NCI-H1417 treated with DMSO at 0.1 percent for 48 hours (cell line): ENCODE measurements at places on chromosomes 3 and 15.

- DNase-seq: no peak
Measured at GRCh38 chr15:58447271-58448010, 15.7 kb downstream of the LIPC start.

GRCh38 chr3:42713747-42714146 lies 11.1 kb upstream of the HHATL start:
- no peak for DNase-seq

GRCh38 chr3:38655708-38656300 lies 6.3 kb upstream of the SCN5A start:
- DNase-seq: no peak

DNA sequence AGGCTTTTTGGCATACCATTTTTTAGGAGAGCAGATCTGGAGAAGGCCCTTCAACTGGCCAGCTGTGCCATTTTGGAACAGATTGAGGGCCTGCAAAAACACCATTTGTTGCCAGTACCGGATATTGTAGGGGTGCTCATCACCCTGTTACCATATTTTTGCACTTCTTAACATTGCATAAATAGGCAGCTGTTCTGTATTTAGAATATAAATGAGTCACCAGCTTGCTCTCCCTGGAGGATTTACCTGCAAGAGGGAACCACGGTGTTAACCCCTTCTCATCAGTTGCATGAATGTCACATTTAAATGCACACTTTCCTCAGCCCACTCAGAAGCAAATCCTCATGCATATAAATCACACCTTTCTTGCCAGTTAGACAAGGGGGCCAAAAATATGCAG lies 435.6 kb downstream of the ROBO2 start:
- DNase-seq: no peak

DNA sequence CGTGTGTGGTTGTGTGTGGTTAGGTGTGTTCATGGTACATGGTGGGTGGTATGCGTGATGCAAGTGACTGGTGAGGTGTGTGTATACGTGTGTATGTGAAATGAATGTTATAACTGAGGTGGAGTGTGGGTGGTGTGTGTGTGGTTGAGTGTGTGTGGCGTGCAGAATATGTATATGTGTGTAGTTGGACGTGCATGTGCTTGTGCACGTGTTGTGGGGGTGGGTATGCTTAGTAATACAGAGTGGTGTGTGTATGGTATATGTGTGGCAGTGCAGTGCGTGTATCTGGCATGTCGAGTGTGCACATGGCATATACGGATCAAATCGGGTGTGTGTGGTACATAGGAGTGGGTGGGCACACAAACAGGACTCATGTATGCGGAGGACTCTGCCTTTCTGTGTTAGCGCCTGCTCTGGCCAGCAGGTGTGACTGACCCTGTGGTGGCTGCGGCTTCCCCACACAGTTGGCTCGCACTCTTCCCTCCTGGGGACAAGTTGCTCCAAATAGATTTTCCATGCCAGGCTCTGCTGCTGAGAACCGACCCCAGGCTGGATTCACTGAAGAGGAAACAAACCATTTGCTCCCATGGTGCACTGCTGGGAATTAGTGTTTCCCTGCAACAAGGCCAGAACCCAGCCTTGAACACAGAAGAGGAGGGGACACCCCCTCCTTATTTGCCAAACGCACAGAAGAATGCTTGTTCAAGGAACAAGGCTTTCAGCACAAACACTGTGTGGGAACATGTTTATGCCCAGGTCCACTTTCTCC lies 1.2 kb upstream of the C3orf70 start:
- no peak for DNase-seq

- no peak for DNase-seq
Measured at GRCh38 chr15:58282060-58282708, 144.0 kb downstream of the AQP9 start.

DNA sequence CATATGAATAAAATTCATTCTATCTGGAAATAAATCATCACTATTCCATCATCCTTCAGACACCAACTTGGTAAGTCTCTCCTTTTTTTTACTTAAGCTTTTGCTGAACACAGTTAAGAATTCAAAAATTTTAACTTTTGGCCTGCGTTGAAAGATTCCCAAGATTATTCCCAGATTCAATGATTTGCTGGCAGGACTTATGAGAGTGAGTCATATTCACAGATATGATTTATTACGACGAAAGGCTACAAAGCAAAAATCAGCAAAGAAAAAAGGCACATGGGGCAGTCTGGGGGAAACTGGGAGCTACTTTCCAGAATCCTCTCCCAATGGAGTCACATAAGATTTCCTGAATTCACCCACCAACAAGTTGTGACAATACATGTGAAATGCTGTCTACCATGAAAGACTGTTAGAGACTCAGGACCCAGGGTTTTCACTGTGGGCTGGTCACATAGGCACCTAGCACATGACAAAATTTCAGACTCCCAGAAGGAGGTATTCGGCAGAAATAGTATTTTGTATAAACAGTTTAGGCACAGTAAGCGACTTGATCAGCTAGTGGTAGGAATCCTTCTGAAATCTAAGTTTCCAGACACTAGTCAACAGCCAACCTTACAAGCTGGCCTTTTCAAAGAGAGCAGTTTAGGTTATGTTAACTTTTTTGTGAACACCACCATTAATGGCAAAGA lies 82.1 kb downstream of the DLG1 start:
- no peak for DNase-seq

DNA sequence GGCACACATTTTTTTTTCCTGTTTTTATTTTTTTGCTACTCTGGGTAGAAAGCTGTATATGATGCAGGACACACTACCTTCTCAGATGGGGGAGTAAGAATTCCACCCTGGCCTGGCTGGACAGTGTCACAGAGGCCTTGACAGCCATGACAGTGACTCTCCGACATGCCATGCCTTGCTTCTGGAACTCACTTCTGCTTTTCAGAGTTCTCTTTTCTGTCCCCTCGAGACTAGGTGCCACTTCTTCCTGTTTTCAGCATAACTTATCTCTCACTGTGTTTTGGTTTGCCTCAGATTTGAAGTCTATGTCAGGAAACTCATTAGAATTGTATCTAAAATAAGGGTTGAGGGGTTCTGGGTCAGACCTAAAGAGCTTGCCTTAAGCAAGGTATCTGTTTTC lies 69.1 kb upstream of the SEC13 start:
- DNase-seq: no peak

DNA sequence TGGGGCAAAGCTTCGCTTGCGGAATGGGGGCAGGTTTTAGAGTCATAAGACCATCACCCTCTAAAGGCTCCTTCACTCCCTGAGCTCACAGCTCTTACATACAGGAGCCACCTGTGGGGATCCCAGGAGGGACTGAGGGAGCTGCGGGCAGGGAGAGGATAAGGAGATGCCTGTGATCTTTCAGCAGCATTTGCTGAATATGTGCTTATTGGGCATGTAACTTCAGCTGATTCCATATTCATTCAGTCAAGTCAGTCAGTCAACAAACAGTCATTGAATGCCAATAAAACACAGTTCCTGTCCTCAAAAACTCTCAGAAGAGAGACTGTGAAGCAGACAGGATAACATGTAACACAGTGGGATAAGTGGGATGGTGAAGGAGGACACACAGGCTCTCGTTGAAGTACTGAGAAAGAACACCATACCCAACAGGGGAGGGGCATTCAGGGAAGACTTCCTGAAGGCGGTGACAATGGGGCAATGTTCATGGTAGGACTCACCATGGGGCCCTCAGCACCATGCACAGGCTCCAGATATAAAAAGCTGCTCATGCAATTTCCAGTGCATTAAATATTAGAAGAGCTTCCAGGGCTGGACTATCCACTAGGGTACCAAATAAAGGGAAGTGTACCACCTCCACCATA lies 240.9 kb downstream of the UACA start:
- no peak for DNase-seq

DNA sequence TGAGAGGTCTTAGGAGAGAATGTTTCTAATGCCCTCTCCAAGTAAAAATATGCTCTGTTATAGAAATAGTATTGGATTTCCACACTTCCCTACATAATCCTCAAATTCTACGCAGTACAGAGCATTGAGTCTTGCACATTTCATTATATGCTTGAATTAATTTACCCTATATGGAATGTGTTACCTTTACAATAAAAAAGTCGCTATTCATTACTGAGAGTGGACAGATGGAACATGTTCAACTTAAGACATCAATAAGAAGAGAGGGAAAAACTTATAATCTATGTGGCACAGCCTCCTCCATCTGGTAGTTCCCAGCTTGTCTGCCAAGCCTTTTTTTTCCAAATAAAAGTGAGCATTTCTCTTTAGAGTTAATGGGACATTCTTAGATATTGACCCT lies 417.9 kb downstream of the MECOM start:
- no peak for DNase-seq

DNA sequence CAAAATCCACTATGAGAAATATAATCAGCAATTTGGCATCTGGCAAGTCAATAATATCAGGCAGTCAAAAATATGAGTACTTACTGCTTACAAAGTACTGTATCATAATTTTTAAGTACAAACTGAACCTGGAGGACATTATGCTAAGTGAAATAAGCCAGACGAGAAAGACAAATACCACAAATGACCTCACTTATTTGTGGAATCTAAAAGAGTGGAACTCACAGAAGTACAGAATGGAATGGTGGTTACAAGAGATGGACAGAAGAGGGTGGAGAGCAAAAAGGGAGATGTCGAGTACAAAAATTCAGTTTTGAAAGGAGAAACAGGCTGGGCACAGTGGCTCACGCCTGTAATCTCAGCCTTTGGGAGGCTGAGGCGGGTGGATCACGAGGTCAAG lies 12.4 kb downstream of the PCYT1A start:
- no peak for DNase-seq

- no peak for DNase-seq
Measured at GRCh38 chr3:140942221-140943104, 827 bp downstream of the SLC25A36 start.

DNA sequence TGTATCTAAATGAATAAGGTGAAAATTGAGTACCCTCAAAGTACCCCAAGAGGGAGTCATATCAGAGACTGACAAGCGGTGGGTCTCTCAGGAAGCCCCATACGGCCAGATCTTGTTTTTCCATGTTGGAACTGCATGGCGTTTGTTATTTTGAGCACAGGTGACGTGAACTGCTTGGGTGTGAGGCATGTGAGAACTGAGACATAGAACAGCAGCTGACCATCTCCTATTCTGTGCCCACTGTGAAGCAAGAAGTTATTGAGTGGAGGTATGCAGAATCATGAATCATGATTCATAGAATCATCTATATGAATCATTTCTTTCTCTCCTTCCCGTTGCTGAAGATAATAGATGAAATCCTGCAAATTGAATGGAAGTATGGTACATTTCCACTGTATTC lies 4.6 kb downstream of the VPS8 start:
- no peak for DNase-seq

- DNase-seq: no peak
Measured at GRCh38 chr3:55434789-55435188, 52.3 kb downstream of the WNT5A start.

DNA sequence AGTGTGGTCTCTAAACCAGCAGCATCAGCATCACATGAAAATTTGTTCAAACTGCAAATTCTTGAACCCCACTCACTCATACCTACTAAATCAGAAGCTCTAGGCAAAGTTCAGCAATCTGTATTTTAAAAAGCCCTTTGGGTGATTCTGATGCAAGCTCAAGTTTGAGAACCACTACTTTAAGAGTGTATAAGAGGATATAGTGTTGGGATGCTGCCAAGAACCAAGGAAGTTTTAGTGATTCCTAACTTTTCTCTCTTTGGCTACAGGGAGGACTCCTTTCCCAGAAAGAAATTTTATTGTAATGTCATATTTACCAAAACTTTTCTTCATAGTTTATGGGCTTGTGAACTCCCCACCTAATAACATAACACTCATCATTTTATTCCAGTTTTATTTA lies 422.2 kb downstream of the TBC1D5 start:
- no peak for DNase-seq

- no peak for DNase-seq
Measured at GRCh38 chr3:154191520-154191919, 70.3 kb downstream of the ARHGEF26 start.

DNA sequence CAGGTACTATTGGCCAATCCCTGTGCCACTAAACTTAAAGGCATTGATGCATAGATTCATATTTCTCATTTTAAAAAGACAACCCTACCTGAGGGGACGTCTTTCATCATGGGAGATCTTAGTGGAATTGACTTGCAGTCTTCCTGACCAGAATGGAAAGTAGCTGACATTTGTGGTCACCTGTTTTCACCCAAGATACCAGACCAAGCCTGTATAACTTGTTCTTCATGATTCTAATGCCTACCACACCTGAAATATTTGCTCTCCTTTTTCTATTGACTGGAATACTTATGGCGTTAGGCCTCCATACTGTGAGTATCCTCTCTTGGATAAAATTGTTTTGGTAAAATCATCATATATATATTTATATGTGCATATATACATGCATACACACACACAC lies 54.7 kb upstream of the XCR1 start:
- no peak for DNase-seq

DNA sequence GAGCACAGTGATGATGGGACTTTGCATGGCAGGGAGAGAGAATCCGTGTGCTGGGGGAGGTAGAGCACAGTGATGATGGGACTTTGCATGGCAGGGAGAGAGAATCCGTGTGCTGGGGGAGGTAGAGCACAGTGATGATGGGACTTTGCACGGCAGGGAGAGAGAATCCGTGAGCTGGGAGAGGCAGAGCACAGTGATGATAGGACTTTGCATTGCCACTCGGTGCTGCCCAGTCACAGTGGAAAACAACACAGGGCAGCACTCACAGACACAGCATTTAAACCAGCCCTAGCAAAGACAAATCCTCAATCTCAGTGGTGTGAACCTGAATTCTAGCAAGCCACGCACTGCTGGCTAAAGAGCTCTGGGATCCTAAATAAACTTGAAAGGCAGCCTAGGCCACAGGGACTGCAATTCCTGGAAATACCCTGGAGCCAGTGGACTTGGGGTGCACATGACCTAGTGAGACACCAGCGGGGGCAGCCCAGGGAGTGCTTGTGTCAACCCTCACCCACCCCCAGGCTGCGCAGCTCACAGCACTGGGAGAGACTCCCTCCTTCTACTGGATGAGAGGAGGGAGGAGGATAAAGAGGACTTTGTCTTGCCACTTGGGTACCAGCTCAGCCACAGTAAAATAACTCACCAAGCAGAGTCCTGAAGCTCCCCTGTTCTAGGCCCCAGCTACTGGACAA lies 23.4 kb upstream of the TNK2 start:
- DNase-seq: no peak

DNA sequence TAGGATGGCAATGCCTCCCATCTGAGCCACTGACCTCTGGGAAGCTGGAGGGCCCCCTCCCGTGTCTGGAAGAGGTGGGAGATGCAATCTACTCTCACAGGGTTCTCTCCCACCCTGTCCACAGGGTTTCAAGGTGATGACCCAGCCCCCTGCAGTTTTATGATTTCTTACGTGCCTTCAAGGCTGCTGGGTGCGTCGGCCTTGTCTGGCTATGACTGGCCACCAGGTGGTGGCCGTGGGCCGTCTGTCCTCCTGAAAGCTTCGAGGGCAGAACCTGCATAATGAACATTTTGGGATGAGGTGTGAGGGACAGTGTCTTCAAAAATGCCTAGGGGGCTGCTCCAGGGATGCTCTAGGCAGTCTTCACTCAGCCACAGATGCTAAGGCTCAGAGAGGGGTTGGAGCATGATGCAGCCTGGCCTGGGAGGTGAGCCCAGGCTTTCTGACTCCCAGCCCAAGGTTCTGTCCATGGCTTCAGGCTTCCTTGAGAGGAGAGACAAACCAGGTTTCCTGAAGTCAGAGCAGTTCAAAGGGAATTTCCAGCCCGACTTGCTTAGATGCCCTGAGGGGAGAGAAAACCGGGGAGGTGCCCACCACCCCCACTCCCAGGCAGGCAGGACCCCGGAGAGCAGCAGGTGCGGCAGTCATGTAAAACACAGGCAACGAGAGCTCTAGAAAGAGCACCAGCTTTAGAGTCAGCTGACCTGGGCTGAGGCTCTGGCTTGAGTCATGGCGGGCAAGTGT lies 18.7 kb downstream of the ISG20 start:
- DNase-seq: no peak

GRCh38 chr3:149998946-149999345 lies 28.3 kb upstream of the PFN2 start:
- no peak for DNase-seq
